ENCODE measurements at places on chromosomes 11 and 22.

- DNase-seq = no peak
These were observed 5.3 kb downstream of the SLN start for GRCh38 chr11:107706531-107706930.

- DNase-seq = no peak
These were observed 8.0 kb downstream of the APBB1 start for GRCh38 chr11:6410695-6411430.

DNA sequence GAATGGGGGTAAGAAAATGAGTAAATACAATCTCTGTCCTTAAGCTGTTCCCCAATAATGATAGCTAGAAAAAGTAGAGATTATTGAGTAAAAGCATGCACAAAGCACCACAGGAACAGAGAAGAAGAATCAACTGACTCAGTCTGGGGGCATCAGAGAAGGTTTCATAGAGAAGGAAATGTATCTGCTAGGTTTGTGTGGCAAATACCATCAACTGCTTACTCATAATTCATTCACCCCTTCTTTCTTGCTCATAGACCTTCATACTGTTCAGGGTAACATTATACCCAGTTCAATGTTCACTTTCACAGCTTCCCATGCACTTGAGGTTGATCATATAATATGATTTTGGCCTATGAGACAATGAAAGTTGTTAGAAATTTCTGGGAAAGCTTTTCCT, 85.2 kb upstream of the SCUBE2 start:
- no peak for DNase-seq

GRCh38 chr22:46103664-46104063, 46.7 kb upstream of the PPARA start:
- DNase-seq = no peak

DNA sequence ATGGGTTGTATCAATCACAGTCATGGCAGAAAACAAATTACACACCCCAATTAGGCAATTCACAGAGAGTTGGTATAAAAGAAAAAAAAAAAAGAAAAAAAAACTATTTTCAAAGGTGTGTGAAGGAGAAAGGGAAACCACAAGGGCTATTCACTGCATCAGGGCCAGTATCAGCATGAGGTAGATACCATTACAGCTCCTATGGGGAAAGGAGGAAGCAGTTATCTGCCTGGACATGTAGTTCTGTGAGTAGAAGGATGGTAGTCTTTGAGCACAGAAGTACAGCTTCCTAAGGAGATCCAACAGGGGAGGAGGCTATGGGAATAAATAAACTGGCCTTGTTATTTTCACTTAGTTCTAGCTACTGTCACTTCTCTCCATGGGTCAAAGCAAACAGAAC, 746.1 kb downstream of the LUZP2 start:
- no peak for DNase-seq

DNA sequence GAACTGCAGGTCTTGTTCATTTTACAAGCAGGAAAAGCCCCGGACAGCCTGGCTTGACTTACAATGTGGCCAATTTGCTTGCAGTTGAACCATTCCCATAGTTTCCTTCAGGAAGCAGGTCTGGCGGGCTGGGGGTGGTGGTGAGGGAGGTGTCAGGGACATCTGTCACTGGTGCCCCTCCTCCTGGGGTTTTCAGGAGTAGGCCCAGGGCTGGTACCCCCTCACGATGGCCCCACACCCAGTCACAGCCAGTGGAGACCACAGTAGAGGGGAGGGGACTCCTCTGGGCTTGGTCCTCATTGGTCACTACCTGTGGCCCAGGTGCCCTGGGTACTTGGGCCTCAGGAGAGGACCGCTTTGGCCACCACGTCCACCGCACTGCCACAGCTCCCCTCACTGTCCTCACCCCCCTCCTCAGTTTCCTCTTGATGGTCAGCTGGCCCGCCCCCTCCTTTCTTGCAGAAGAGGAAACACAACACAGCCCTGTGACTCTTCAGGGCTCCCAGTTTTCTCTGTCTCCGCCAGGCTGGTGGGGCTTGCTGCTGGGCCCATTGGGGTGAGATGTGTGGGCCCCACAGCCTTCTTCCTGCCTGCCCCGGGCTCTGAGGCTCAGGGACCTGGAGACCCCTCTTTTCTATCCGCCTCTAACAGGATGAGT, 39.8 kb upstream of the SHISAL1 start:
- no peak for DNase-seq

DNA sequence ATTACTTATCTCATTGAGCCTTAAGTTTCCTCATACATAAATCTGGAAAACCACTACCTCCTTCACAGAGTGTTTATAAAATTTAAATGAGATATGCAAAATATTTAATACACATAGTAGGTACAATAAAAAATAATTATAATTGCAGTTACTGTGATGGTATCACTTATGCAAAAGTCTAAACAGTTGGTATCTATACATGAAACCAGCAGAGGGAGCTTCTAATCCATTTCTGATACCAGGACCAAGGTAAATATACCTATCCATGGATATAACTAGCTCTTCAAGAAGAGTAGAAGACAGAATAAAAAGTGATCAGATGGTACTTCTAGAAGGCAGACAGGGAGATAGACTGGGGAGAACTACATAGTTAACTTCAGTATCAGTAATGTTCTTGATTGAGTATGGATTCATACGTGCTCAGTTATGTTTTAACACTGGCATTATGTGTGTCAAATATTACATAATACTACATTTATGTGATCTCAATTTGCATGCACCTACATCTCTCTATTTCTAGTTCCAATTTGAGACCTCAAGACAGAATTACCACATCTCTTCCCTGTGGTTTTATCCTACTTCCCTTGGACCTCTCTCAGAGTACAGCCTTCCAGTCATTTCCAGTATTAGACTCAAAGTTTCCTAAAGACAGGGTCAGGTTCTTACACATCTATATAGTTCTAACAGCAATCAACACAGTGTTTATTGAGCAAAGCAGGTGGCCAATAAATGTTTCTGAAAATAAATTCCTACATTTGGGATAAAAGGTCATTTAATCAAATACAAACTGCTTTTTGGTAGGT, 13.7 kb upstream of the TSG101 start:
- no peak for DNase-seq

DNA sequence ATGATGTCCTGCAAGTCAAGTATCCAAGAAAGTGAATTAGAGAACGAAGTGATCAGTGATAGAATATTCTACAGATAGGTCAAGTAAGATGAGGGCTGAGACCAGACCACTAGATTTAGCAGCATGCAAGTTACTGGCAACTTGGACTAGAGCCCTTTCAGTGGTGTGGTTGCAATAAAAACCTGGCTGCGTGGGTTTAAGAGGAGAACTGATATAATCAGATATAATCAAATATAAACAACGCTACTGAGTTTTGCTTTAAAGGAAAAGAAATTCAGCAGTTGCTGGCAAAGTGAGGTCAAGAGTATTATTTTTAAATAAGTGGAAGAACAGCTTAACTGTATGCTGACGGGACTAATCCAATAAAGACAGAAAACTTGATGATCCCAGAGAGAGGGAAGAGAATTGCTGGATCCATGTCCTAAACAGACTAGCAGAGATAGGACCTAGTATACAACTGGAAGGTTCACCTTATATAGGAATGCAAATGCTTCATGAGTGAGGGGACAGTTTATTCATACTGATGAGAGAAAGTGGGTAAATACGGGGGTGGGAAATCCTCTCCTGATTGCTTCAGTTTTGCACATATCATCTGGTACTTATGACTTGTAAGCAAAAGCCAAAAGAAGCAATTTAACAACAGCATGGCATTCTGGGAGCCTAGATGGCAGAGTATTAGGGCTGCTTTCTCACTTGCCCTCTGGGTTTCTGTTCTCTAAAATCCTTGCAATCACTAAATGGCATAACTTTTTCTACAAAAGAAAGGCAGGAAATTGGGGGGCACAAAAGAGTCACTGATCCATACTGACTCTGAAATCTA, 146.2 kb downstream of the RBFOX2 start:
- DNase-seq = no peak

- DNase-seq = no peak
These were observed 76.0 kb upstream of the TIMP3 start for GRCh38 chr22:32725369-32725988.

- no peak for DNase-seq
These were observed 934.9 kb downstream of the BRD1 start for GRCh38 chr22:48892578-48893287.

GRCh38 chr11:120196826-120197225, 14.0 kb upstream of the OAF start:
- no peak for DNase-seq

DNA sequence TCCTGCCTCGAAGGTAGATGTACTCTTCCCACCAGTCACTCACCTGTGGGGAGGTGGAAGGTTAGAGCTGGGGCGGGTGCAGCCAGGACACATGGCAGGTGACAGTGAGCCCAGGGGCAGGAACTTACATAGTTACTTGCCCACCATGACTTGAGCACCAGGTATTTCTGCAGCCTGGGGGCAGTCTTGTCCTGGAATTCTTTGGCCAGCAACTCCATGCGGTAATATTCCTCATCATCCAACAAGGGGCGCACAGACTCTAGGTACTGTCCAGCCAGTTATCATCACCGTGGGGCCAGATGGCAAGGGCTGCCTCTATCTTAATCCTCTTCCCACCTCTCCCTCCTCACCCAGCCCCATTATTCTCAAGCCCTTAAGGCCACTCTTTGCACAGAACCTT, 2.2 kb downstream of the CPT1B start:
- no peak for DNase-seq

- peak; percentile 83 for DNase-seq
These were observed 800 bp downstream of the KCTD21 start for GRCh38 chr11:78187366-78188285.

- DNase-seq = no peak
These were observed 50.9 kb upstream of the WNT11 start for GRCh38 chr11:76257074-76257719.

DNA sequence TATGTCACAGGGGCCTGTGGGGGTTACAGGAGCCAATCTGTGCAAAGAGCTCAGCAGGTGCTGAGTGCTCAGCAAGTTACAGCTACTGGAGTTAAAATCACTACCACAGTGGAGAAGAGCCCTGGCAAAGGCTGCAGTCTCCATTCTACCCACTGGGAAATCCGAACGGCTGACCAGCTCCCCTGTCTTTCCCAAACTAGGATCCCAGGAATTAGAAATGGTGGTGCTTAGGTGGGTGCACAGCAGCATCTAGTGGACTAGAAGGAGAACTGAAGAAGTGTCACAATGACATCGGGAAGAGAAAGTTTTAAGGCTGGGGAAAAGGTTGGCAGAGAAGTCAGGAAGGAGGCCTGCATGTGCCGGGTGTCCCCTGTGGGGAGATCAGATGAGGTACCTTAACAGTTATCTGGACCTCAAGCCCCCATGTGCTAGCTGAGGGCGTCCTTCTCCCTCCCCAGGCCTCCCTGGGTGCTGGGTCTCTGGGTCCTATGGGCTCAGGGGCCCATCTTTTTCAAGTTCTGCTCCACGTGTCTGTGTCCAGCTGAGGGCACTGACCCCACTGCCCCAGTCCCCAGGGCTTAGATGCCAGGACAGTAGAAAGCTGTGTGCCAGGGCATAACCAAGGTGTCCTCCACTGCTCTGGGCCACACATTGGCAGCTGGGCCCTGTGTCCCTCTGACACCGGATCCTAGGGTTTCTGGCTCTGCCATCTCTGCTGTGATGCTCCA, 1.9 kb downstream of the PIWIL3 start:
- DNase-seq = no peak

- peak; percentile 73 for DNase-seq
These were observed 5.8 kb upstream of the MIEF1 start for GRCh38 chr22:39496131-39496838.

- no peak for DNase-seq
These were observed 13.1 kb upstream of the MFRP start for GRCh38 chr11:119359365-119360214.

DNA sequence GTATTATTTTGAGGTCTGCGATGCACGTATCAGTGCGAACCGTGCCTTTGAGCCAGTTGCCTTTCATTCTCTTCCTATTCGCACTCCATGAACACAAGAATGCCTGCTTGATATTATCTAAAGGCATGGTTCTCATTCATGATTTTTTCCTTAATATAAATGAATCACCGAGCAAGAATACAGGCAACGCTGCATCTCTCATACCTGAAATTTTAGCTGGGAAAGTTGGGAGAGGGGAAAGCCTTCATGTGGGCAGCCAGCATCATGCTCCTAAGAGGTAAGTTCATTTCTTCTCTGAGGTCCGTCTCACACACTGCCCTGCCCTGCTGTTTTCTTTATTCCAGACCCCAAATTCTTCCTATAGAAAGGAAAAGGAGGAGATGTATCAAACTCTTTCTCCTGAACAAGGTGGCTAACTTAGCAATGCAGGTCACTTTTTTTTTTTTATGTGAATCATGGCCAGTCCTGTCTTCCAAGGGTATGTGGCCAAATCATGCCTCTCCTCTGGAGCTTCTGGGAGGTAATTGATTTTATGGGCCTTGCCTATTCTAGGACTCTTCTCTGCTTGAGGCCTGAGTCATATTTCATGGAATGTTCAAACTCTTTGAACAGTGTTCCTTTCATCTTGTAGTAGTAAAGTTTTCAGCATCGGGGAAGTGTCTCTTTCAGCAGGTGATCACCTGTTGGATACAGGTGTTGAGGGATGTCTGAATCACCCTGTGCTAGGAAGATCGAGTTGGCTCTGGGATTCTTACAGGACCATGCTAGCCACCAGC, 3.2 kb downstream of the GLB1L2 start:
- no peak for DNase-seq

DNA sequence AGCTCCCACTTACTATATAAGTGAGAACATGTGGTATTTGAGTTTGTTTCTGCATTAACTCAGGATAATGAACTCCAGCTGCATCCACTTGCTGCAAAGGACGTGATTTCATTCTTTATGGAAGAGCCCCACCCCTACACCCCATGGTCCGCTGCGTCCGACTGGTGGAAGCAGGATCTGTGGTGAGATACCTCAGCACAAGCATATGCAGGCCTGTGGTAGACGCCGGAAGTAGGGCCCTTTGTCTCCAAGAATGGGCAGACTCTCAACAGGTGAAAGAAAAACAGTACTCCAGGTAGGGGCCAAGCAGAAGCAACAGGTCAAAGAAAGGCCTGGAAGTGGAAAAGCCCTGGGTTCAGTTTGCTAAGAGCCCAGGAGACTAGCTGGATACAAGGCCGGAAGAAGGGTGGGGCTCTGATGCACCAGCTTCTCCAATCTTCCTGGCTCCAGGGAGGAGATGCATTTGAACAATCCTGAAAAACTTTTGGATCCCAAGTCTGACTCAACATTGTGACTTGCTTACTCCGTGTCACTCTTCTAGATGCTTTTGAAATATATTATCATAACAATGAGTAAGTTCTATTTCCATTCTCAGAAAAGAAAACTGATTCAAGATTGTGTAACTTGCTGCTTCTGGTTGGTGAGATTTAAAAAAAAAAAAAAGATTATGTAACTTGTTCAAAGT, 30.4 kb downstream of the NEAT1 start:
- no peak for DNase-seq

DNA sequence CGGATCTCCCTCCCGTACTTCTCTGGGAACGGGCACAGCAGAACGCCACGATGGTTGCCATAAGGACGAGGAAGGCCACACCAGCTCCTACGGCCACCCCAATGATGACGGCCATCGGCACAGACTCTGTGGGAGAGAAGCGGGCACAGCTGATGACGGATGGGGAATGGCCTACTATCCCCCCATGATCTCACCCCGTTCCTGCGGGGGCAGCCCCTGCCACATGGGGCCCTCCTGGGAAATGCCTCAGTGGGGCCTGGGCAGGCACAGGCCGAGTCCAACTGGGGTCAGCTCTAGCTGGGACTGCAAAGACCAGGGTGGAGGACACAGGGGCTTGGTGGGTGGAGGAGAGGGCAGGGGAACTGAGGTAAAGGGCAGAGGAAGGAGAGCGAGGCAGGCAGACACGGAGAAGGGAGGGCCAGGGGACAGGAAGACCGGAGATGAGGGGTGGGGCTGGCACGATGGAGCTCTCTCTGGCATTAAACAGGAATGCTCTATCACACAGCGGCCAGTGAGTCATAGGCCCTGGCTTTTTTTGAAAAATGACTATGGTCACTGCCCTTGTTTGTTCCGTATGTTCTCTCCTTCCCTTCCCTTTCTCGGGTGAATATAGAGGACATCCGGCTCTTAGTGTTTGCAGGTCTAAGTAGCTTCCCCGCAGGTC, 76.0 kb downstream of the ST3GAL4 start:
- no peak for DNase-seq
